H54 (cell line): ENCODE measurements at places on chromosomes 6 and 20.

DNA sequence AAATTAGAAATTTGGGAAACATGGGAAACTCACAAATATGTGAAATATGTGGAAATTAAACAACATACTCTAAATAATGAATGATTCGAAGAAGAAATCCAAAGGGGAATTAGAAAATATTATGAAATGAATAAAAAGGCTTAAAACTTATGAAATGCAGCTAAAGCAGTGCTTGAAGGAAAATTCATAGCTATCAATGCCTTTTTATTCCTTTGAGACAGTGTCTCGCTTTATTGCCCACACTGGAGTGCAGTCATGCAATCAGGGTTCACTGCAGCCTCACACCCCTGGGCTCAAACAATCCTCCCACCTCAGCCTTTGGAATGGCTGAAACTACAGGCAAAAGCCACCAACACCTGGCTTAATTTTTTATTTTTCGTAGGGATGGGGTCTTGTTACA is 7.9 kb upstream of the TGIF2 start:
- DNase-seq = no peak

- DNase-seq = no peak
Observed at GRCh38 chr20:41507851-41508250, 110.3 kb downstream of the CHD6 start.

GRCh38 chr6:31462964-31463870 is 34.7 kb upstream of the MICB start:
- peak; percentile 66 for DNase-seq

DNA sequence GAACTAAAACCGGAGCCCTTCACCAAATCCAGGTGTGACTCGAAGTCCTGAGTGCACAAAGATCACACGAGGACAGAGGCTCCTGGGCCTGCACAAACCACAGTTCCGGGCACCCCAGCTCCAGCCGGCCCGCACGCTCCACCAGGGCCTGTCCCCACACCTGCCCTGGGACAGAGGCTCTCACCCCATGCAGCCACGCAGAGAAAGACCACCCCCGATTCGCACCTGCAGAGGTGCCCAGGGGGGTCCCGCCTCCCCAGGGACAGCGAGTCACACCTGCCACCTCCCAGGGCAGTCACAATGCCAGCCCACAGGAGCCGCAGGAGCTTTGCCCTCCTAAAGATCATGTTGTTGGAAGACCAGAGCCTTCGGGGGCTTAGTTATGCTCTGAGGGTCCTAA is 25.4 kb upstream of the MRGBP start:
- DNase-seq = no peak

- DNase-seq = no peak
Observed at GRCh38 chr6:13076575-13076974, 251.8 kb downstream of the TBC1D7 start.

- no peak for DNase-seq
Observed at GRCh38 chr6:116887168-116887567, 10.1 kb downstream of the RFX6 start.

GRCh38 chr6:69084746-69085335 is 449.8 kb downstream of the ADGRB3 start:
- no peak for DNase-seq

GRCh38 chr6:45830441-45831139 is 185.1 kb downstream of the CLIC5 start:
- no peak for DNase-seq

DNA sequence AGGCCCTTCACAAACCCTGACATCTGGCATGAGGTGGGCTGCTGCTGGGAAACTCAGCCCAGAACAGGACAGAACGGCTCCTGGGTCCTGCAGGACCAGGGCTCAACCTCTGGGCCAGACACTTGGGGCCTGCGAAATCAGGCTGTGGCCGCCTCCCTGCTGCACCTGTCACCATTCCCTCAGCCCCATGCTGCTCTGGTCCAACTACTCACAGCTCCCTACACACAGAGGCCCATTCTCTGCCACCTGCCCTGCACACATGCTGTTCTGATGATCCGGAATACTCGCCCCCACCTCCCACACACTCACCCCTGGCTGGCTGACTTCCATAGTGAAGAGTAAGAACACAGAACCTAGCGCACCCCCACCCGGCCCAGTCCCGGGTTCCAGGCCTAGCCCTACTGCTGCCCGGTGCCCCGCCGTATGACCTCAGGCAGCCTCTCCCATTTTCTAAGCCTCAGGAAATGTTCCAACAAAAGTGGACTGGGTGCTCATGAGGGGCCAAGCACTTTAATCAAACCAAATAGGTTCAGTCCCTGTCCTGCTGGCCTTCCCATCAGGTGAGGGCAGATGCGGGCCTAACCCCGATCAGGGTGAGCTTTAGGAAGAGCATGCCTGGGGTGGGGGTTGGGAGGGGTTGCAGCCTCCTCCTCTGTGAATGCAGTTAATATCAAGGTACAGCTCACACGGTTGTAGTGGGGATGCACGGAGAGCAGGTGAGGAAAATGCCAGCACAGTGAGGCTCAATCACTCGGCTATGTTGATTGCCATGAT is 3.9 kb downstream of the PEDS1 start:
- DNase-seq = no peak

DNA sequence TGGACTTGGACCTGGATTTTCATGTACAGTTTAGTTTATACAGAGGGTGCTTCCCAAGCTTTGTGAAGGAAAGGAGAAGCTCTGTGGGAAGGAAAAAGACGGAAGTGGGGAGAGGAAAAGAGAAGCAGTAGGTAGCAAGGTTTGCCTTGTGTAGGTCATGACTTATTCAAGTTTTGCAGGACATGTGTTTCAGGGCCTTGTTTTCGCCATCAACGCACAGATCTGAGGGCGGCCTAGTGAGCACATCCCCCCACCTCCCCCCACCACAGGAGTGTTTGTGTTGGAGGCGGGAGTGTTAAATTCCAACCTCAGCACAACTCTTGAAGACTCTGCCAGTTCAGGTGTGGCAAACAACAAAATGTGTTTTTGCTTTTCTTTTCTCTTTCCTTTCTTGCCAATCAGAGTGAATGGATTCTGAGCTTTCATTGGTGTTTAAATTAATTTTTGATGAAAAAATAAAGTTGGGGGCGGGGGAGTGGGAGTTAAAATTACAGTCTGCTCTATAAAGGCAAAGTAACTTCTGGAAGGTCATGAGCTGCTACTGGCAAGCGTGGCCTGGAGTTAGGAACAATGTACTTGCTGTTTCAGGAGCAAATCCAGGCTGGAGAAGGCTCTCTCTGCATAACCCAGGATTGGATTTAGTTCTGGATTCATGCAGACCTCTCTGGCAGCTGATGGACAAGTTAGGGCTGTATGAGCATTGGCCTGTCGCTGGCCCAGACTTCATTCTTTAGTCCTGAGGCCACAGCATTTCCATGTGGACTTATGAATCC is 338.5 kb downstream of the CD83 start:
- DNase-seq = no peak

DNA sequence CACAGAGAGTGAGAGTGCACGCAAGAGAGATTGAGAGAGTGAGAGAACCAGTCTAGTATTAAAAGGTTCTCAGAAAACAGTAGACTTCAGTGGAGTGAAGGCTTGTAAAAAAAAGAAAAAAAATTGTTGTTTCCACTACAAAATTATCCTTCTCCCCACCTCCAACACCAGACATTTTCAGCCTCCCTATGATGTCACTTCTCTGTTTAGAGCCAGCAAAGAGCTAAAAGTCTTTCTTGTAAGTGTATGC is 77.8 kb downstream of the BACH2 start:
- DNase-seq = no peak

GRCh38 chr6:20243288-20243687 is 31.0 kb upstream of the MBOAT1 start:
- DNase-seq = no peak

DNA sequence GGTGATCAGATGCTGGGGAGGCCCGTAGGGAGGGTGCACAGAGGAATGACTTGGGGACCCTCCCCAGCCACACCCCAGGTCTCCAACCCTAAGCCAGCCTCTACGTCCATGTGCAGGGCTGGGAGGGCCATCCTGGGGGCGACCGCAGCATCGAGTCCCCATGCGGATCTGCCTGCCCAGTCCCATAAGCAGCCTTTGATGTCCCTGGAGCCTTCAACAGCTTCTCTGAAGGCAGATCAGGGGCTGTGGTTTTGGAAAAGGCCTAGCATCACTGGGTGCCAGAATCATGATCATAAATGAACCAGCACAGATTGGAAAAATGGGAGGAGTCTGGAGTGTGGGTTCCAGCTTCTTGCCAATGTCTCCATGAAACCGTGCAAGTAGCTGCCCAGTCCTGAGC is 22.9 kb downstream of the TOX2 start:
- DNase-seq = no peak

- no peak for DNase-seq
Observed at GRCh38 chr20:34369265-34369664, 6.2 kb downstream of the ITCH start.

DNA sequence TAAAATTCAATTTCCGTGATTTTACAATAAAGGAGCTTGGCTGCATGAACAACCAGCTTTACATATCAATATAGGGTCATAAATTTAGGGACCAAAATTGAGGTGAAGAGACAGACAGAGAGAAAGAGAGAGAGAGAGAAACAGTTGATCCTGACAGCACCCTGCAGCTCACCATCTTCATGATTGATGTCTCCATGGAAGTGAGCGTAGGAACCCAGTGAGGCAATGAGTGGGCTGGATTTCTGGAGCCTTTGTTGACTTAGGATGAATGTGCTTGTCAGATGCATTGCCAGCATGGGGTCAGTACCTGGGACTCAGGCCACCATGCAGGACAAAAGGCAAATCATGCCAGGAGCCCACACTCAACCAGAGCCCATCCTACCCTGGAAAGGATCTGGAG is 165.1 kb upstream of the SYNDIG1 start:
- DNase-seq = no peak

DNA sequence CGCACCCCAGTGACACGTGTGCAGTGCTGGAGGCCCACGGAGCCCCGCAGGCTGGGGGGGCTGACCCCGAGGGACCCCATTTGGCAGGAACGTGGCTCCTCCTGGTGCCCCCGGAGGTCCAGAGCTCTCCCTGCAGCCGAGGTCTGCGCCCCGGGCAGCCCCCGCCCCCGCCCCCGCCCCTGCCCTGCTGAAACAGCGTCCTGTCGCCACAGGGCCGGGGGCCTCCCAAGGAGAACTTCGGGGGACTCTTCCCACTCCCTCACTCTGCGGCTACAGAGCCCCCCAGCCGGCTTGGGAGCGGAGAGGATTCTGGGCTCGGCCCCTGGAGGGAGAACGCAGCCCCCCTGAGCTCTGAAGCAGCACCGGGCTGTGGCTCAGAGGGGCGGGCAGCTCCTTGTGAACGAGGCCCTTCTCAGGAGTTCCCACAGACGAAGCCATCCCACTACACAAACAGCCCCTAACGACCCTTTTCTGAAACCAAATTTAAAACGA is 115.2 kb downstream of the DLL1 start:
- DNase-seq = no peak

GRCh38 chr6:28903686-28904085 is 20.1 kb downstream of the TRIM27 start:
- no peak for DNase-seq

- DNase-seq = no peak
Observed at GRCh38 chr20:11172881-11173280, 499.1 kb upstream of the JAG1 start.

DNA sequence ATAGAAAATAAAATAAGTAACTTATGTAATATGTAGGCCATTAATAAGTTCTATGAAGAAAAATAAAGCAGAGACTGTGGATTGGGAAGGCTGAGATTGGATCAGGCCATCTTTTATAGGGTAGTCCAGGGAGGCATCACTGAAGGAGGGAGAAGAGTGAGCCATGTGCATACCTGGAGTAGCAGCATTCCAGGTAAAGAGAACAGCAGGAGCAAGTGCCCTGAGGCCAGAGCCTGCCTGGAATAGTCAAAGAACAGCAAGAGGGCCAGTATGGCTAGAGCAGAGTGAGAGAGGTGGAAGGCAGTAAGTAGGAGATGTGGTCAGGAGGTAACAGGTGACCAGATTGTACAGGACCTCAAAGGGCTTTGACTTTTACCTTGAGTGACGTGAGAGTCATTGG is 112.1 kb downstream of the EPM2A start:
- no peak for DNase-seq

DNA sequence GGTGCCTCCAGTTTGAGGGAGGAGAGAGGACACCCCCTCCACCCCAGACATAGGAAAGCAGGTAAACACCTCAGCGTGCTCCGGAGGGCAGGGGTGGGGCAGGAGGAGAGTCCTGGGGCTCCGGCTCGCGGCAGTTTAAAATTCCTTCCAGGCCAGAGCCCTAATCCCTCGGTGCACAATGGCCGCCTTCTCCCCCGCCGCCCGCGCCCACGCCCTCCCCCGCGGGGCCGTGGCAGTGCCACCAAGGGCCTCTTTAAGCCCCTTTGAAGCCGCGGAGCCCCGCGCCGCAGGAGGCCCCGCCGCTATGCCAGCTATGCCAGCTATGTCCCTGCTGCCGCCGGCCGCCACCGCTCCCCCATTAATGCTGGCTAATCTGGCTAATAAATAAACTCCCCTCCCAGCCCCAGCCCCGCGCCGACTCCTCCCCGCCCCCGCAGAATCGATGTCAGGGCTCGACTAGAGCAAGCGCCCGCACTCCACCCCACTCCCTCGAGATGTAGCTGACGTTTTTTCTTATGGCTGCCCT is 125.1 kb downstream of the MRPL14 start:
- DNase-seq = peak; percentile 54

DNA sequence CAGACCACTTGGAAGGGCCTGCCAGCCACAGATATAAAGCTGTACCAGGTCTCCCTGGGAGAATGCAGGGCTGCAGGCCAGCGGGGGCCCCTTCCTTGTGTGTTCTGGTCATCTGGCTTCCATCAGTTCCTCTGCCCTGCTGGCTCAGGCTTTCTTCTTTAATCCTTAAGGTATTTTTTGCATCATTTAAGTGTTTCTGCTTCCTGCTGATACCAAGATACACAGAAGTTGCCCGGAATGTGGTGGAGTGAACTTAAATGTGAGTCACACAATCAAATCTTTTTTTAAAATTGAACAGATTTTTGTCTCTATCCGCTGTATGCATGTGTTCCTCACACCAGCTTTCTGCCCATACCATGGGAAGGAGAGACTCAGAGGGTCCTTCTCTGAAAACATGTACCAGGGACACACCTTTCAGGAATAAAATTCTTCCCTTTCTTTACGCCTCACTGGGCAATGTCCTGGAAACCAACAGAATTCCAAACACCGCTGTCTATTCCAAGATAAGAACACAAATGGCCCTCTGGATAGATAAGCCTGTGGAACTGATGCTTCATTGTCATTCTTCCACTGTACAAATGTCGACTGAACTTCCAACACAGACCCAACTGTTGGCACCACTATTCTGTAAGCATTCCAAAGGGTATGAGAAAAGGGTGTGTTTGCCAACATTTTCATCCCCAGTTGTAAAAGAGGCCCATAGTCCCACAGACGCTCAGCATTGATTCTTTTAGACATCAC is 206.2 kb upstream of the MYLIP start:
- no peak for DNase-seq

DNA sequence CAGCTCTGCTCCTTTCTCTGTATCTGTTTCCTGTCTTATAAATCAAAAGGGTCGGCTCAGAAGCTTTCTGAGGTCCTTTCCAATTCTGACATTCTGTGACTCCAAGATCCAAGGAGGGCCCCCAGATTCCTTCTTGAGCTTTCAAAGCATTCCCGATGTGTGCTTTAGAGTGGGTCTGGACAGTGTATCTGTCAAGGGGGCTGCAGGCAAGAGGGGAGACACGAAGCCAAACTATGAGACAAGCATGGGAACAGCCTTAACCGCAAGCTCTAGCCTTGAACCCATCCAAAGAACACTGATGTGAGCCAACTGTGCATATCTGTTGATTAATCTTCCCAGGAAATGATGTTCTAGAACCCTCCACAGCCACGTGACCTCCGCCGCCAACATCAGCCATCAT is 73.8 kb downstream of the TSHZ2 start:
- no peak for DNase-seq

- no peak for DNase-seq
Observed at GRCh38 chr6:136510299-136510698, 39.9 kb downstream of the MAP7 start.

GRCh38 chr6:93575495-93576267 is 156.3 kb upstream of the EPHA7 start:
- DNase-seq = no peak
